ENCODE measurements at places on chromosomes 1 and 21.

GRCh38 chr1:245382981-245383380 lies 228.2 kb downstream of the KIF26B start:
- no peak for ATAC-seq

- ATAC-seq, result peak; percentile 90
Observed at GRCh38 chr1:210684466-210685294, 356.0 kb downstream of the HHAT start.

- ATAC-seq, result no peak
Observed at GRCh38 chr1:3459940-3460671, 5.6 kb downstream of the ARHGEF16 start.

- no peak for ATAC-seq
Observed at GRCh38 chr1:21541329-21541728, 32.1 kb downstream of the ALPL start.

DNA sequence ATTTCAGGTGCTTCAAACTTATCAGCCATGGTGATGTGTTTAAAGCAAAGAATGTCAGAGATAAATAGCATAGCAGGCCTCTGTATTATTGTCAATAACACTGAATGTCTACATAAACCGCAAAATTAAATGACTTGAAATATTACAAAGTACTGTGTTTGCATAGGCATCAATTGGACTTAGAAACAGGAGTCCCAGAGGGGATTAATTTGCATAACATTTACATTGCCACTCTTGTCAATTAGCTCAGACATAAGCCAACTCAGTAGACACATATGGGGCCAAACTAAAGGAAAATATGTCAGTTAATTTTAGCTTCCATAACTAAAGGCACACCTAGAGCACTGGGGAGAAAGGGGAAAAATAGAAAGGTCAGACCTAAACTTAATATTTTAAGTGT lies 814.5 kb upstream of the NEGR1 start:
- no peak for ATAC-seq

- no peak for ATAC-seq
Observed at GRCh38 chr1:114154963-114155322, 1.3 kb upstream of the SYT6 start.

DNA sequence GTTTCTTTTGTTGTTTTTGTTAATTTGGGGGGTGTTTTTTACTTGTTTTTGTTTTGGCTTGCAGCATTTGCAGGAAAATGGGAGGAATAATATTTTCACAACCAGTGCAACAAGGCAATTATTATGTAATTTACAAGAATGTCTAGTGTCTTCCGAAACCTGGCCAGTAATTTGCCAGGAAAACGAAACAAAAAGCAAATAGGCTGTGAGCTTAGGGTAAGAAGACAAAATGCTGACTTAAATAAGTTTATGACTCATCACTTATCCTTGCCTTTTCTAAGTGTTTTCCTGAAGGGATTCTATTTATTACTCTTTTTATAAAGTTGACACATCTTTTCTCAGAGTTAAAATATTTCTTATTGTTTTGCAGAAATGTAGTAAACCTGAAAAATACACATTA lies 49.8 kb downstream of the KCNT2 start:
- no peak for ATAC-seq

DNA sequence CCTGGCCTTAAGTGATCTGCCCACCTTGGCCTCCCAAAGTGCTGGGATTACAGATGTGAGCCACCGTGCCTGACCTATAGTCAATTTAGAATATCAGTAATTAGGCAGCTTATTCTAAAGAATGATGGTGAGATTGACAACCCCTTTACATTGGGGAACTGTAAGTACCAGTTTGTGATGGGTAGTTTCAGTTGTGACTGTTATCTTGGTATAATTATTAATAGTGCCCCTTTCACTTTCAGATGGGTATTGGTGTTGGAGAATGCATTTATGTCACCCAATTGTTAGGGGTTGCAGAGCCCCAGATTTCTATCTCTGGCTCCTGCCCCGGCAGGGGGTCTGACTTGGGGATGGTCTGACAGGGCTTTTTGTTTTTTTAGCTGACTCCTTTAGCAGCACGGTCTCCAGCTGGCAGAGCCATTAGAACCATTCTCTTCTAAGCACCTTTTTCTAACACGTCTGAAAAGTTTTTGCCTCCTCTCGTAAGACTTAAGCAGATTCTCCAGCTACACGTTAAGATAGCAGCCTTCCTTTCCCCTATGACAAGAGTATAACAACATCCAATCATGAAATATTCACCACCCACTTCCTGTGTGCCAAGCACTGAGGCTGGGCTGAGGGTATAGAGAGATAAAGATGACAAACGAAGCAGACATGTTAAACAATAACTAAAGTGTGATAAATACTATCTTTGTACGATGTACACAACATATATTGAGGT lies 157.8 kb downstream of the SDCCAG8 start:
- ATAC-seq, result peak; percentile 72

GRCh38 chr1:43317817-43318471 lies 17.2 kb downstream of the TIE1 start:
- no peak for ATAC-seq

GRCh38 chr1:41436281-41437010 lies 48.0 kb downstream of the EDN2 start:
- ATAC-seq, result no peak

GRCh38 chr1:48978413-48978812 lies 201.7 kb upstream of the BEND5 start:
- ATAC-seq, result no peak

DNA sequence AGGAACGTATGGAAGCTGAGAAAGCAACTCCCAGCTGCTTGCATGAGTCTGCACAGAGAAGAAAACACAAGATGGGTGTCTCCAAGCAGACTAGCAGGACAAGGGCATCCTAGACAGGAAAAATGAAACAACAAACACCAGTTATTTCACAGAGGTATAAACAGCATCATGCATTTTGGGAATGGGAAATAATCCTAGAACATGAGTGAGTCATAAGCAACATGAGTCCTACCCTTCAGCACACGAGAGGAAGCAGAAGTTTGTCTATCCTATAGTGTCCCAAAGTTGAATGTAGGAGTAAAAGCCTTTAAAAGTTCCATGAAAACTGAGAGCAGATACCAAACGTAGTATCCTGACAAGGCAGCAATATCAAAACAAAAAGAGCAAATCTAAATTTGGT lies 11.3 kb upstream of the FRRS1 start:
- ATAC-seq, result no peak

GRCh38 chr1:82979593-82980236 lies 1019.2 kb downstream of the TTLL7 start:
- peak; percentile 76 for ATAC-seq

GRCh38 chr1:203083463-203083921 lies 2.3 kb downstream of the MYOG start:
- ATAC-seq, result no peak

GRCh38 chr1:229310833-229311232 lies 32.0 kb downstream of the CCSAP start:
- ATAC-seq, result no peak

DNA sequence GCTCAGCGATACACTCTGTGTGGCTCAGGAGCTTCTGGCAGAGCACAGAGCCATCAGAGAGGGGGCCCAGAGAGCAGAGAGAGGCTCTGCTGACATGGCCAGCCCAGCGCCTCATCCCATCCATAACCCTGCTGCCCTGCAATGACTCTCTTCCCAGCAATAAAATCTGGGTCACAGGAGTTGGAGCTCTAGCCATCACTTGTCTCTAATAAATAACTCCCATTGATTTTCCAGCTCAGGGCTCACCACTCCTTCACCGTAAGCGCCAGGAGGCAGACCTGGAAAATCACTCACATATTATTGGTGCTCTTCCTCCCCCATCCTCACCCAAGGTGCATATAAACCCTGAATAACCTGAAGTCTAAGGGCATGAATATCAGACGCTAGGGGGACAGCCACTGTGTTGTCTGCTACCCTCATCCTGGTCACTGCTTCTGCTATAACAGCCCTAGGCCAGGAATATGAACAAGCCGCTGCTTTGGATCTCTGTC lies at the start of gene APCS:
APCS (plus strand) TSS at position 366 of the 491 bp plus-strand sequence; CDS start at position 462, 96 bp downstream.
- peak; percentile 16 for ATAC-seq

GRCh38 chr1:121483234-121483633 lies 298.5 kb downstream of the SRGAP2C start:
- ATAC-seq, result no peak

DNA sequence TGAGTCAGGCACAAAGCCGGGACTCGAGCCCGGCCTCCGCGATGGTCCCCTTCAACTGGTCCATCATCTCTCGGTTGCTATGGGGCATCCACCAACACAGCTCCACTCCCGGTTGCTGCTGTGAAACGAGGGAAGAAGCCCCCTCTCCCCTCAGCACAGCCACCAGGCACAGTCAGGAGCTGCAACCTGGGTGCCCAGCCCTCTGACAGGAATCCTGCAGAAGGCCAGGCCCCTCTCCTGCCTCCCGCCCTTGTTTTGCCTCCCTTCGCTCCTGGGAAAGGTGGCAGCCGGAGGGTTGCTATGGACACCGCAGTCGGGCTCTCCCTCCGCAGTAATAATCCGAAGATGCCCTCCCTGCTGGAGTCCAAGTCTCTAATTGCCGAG lies 8.9 kb upstream of the KCNN3 start:
- no peak for ATAC-seq

GRCh38 chr1:61403679-61404596 lies 321.0 kb downstream of the TM2D1 start:
- no peak for ATAC-seq

DNA sequence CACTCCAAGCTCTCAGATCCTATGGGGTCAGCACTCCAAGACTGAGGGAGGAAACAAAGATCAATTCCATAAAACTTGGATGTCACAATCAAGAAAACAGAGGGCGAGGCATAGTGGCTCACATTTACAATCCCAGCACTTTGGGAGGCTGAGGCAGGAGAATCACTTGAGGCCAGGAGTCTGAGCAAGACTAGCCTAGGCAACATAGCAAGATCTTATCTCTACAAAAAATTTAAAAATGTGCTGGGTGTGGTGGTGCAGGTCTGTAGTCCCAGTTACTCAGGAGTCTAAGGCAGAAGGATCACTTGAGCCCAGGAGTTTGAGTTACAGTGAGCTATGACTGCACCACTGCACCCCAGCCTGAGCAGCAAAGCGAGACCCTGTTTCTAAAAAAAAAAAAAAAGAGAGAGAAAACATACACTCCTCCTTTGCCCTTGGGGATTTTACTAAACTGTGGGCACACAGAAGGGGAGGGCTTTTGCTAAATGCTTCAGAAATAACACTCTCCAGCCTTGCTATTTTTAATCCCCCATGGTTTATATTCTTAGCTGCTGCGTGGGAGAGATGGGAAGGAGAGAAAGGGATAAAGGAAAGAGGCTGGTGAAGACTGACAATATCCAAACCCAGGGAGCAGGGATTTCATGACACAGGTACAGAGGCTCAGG lies 18.1 kb downstream of the ARHGEF2 start:
- ATAC-seq, result peak; percentile 90

- ATAC-seq, result no peak
Observed at GRCh38 chr1:201455098-201455497, 13.9 kb downstream of the PHLDA3 start.

DNA sequence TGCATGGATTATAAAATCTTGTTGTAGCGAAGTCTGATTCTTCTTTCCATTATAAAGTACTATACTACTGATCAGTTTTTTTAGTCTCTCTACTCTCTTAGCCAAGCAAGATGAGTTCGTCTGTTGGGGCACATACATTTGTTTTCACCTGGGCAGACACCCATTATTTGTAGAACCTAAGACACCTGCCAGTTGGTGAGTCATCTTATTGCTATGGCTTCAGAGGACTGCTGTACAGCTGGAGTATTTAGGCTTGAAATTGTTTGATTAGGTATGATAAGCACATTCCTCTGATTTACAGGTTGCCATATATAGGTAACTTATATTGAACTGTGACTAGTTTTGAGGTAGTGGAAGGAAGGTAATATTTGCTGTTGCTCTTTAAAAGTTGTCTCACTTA lies 17.2 kb downstream of the RBM15 start:
- no peak for ATAC-seq

- ATAC-seq, result no peak
Observed at GRCh38 chr1:82317671-82318070, 516.9 kb downstream of the ADGRL2 start.

GRCh38 chr1:226063977-226064815 lies 1.7 kb downstream of the H3-3A start:
- no peak for ATAC-seq

DNA sequence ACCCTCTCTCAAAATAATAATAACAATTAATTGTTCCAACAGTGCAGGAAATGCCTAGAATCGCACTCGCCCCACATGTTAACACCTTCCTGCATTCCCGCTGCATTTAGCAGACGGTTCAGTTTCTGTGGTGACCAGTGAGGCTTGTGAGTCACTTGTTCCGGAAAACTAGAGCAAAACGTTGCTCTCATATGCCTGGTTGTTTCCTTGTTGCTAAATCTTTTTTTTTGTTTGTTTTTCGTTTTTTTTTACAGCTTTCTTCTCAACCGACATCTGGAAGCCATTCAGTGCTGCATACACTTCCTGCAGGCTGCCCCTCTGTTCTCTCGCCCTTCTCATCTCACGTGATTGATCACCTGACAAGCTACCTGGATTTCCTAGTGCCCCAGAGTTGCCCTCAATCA lies 56.9 kb upstream of the TMPRSS2 start:
- ATAC-seq, result no peak

DNA sequence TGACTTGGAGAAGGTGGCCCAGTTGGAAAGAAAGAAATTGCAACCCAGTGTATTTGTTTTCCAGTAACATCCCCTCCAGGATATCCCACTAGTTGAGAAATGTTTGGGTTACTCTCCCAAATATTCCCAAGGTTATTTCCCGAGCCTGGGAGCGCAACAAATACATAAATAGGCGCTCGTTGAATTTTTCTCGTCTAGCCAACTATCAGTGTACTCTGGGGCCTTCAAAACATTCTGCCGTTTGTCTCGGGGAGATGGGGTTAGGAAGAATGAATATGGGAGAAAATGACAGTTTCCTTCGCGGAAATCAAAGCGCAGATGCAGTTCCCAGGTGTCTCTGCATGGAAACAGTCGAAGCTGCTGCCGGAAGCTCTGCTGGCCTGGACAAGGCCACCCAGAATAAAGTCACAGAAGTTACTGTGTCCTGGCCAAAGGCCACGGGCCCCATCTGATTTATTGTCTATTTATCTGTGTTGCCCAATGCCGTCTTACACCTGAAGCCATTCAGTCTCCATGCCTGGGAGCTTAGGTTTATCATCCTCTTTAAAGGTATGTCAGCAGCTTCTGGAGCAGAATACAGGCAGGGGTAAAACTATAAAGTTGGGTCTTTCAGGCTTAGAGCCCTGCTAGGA lies 1.0 kb downstream of the C1orf115 start:
- ATAC-seq, result no peak

- peak; percentile 29 for ATAC-seq
Observed at GRCh38 chr1:29237129-29237821, 953 bp downstream of the PTPRU start.

- no peak for ATAC-seq
Observed at GRCh38 chr1:98342566-98342965, 319.0 kb upstream of the SNX7 start.

DNA sequence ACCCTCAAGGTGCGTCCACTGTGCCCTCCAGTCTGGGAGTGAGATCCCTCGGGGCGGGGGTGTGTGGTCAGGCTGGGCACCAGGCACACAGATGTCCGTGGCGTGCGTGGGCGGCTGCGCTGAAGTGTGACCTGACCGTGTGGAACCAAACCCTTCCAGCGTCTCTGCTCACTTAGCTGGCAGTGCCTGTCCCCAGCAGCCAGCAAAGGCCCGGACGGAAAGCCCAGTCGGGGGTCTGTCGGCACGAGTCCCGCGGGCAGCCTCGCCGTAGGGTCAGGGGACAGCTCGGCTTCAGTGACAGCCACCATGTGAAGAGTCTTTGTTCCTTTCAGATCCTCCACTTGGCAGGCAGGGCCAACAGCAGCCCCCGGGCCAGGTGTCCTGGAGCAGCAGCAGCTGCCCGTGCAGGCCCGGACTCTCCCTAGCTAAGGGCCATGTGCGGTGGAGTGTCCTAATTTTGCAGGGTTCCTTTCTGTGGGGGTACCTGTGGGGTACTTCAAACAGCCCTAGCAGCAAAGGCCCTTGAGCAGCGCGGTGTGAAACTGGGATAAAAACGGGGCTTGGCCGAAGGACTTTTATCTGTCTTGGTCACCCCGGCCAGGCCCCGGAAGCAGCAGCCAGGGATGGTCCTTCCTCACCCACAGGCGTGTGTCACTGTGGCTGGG lies 11.6 kb downstream of the TTLL10 start:
- ATAC-seq, result no peak
